Naive thymus-derived CD4-positive, alpha-beta T cell (primary cell): ENCODE measurements at places on chromosomes 11 and 22. TPM values are rescaled to one million over a fixed set of nuclear protein-coding genes. Genes with fewer than 3 reads are reported as not detected.

GRCh38 chr11:79506734-79507344, 66.0 kb upstream of the TENM4 start:
- DNase-seq: no peak

DNA sequence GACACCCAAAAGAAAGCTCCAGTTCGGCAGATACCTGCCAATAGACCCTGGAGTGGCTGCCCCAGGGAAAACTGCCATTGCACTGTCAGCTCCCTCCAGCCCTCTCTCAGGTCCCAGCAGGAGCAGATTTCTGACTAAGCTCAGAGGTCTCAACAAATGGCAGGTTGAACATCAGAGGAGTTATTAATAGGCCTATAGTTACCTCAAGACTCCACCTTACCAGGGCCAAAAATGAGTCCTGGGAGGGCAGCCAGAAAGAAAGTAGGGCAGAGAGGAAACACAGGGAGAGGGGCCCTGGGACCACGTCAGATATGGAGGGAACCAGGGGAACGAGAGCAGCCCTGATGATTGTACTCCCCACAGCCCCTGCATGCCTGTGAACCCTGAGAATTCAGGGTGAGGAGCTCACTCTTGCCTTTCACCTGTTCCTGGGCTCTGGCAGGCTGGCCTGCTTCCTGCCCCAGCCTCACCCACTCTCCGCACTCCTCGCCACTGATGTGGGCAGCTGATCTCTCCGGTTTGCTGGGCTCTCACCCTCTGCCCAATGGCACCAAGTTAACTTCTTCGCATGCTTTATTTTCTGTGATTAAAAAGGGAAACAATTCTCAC, 4.3 kb upstream of the RGL4 start:
- DNase-seq: no peak

- DNase-seq: no peak
Measured at GRCh38 chr11:108662700-108663099, 2.2 kb upstream of the DDX10 start.

GRCh38 chr22:22798232-22798616, 89.4 kb upstream of the IGLL5 start:
- no peak for DNase-seq

- DNase-seq: no peak
Measured at GRCh38 chr11:131744847-131745246, 374.4 kb downstream of the NTM start.

GRCh38 chr11:12860827-12861226, 148.3 kb upstream of the RASSF10 start:
- no peak for DNase-seq

DNA sequence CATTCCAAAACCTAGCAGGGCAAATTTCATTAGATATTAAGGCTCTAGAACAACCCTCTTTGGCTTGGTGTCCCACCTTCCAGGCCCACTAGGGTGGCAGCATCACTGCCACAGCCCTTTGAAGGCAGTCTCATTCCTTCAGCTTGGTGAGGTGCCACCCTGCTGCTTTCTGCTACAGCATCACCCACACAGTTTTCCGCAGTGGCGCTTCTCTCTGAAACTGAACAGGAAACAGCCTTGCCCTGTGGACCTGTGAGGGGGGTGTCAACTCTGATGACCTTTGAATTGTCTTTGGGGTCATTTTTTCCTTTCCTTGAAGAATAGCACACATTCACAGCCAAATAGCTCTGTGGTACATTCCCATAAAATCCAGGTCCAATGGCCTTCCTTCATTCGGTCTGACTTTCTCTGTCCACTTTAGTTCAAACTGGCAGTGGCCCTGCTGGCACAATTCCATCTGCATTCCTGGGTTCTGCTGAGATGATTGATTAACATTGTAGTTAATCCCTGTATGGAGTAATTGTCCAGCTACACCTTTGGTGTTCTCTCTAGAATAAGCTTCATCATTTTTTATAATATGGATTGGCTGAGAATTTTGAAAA, 251.9 kb upstream of the FAT3 start:
- DNase-seq: no peak

DNA sequence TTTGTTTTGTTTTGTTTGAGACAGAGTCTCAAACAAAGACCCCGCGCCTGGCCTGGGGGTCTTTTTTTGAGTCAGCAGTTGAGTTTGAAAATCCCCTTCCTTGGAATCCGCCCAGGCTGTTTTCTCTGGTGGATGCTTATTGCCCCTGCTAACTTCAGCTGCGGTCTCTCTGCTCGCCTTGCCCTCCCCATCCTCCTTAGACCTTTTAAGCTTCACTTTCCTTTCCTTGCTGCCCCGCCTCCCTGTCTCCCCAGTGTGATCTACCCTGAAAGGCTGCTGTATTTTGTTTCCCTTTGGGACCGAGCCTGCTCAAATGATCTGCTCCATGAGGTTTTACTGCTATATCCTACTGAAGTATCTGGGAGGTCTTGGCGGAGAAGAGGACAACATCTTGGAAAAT, 2.5 kb downstream of the USP18 start:
- no peak for DNase-seq

GRCh38 chr11:86355256-86355655, 19.4 kb upstream of the CCDC81 start:
- DNase-seq: no peak

DNA sequence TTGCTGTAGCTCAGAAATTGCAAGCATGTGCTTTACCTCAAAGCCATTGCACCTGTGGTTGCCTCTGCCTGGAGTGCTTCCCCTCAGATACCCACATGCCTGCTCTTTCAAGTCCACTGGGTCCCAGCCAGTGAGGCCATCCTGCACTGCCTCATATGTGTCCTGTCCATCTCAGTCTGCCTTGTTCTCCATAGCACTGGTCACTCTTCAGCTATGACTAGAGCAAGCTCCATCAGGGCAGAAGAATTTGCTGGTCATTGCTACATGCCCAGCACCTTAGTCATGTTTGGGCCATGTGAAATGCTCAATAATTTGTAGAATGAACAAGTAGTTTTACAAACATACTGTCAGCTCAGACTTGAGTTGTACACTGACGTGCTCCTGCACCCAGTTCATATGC, 64.4 kb upstream of the HORMAD2 start:
- DNase-seq: no peak

- no peak for DNase-seq
Measured at GRCh38 chr11:47202576-47202975, 12.2 kb upstream of the DDB2 start.

DNA sequence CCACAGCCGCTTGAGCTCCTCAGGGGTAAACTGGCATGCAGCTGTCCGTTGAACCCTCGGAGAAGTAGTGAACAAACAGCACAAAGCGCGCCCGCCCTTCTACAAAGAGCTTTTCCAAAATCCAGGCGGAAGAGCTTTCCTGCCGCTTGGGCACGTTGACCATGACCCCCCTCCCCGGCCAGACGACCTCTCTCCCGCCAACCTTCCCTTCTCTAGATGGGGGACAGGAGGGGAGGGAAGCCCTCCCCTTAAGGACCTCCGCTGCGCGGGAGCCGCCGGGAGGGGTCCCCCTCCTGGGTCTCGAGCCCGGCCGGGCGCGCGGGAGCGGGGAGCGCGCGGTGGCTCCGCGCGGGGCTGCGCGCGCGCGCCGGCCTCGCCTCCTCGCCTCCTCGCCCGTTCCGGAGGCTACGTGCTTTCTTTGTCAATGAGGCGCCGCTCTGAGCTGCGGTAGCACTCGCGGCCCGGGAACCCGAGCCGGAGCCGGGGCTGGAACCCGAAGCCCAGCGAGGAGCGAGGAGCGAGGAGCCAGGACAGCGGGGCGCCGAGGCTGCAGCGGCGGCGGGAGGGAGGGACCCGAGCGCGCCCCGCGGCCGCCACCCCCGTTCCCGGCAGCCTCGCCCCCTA, 118.6 kb downstream of the HIPK3 start:
- DNase-seq: no peak

GRCh38 chr11:73361953-73362776, 14.0 kb upstream of the RELT start:
- no peak for DNase-seq

DNA sequence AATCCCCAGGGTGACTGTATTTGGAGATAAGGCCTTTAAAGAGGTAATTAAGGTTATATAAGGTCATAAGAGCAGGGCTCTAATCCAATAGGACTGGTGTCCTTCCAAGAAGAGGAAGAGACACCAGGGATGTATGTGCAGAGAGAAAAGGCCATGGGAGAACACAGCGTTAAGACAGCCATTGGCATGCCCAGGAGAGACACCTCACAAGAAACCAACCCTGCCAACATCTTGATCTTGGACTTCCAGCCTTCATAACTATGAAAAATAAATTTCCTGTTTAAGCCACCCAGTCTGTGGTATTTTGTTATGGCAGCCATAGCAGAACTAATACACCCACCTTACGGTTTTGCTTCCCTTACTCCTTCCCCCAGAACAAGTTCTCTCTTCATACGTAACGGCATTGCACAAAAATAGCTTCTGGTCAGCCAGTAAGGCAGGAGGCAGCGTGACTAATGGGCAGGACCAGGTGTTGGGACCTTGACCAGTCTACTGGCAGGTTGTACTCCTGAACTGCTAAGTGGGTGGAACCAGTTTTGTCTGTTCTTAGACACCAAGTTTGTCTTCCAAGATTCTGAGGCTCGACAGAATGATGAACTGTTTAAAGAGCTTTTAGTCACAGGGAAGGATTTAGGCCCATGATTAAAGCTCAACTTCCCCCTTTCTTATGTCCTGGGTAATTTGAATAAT, 31.9 kb upstream of the UPB1 start:
- DNase-seq: no peak

GRCh38 chr11:68927280-68928135, 23.8 kb downstream of the IGHMBP2 start:
- no peak for DNase-seq

- no peak for DNase-seq
Measured at GRCh38 chr22:20974336-20974955, 7.4 kb downstream of the AIFM3 start.

- DNase-seq: no peak
Measured at GRCh38 chr11:1930462-1930830, 10.9 kb downstream of the TNNT3 start.

GRCh38 chr22:37930270-37930951, 23.0 kb downstream of the C22orf23 start:
- DNase-seq: no peak

DNA sequence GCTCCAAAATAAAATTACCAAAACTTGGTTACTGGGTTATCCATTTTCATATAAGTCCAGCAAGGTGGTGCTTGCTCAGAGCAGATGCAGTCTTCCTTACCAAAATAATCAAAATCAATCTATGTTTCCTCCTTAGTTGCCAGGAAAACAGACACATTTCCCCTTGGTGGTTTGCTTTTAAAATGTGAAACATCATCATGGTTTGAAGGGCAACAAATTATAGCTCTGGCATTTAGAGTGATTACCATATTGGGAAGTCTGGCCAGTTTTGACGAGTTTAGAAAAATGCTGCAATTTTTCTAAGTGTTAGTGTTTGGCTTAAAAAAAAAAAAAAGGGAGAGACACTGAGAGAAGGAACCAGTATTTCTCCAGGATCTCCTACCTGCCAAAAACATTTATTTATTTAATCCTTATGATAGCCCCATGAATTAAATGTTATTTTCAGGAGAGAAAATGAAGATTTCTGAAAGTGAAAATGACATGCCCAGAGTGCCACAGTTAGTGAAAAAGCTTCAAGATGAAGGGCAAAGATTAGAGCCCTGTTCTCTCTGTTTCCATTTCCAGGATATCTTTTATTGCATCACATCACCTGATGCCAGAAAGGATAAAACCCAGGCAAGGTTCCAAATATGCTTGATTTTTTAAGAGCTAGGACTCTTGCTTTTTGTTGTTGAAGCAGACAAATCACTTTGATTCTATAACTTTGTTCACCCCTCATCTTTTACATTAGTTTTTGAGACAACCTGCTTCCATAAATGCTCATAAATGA, 29.6 kb upstream of the TBCEL start:
- DNase-seq: no peak

- no peak for DNase-seq
Measured at GRCh38 chr11:124481365-124482323, 36.1 kb upstream of the OR8B8 start.

- no peak for DNase-seq
Measured at GRCh38 chr11:35949242-35949641, 5.4 kb downstream of the LDLRAD3 start.

GRCh38 chr11:69594481-69594880, 46.5 kb upstream of the CCND1 start:
- no peak for DNase-seq

DNA sequence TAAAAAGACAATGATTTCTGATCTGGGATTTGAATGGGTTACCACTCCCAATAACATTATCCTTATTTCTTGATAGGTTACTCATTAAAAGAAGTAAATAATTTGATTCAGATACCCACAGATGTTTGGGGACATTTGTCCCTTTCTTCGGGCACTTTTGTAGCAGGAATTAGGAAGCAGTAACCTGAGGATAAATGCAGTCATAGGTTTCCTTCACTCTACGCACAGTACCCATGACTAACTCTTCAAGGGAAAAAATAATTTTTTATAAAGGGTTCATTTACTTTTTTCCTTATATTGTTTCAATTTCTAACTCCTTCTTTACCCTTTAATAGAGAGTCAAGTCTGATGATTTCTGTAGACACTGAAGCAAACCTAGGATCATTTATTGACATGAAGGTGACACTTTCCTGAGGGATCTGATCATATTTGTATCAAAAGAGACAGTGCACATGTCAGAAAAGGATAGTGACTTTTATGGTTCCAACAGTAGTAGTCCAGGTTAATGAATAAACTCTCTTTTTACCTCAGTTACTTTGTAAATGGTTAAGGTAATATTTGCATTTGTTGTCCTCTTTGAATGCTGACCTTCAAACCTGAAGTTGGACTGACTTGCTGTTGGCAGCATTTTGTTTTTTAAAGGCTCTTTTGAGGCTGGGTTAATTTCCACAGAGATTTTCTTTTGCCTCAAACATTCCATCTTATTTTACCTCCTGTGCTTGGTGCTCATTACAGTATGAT, 1072.0 kb downstream of the LRRC4C start:
- DNase-seq: no peak

GRCh38 chr11:44140372-44140771, 44.9 kb downstream of the EXT2 start:
- DNase-seq: no peak

- DNase-seq: no peak
Measured at GRCh38 chr11:72426758-72427157, 7.6 kb downstream of the CLPB start.

MYO18B gene
- polyA plus RNA-seq: not detected

CRYBB2 gene
- polyA plus RNA-seq: not detected

MUC15 gene
- not detected for polyA plus RNA-seq

P4HA3 gene
- not detected for polyA plus RNA-seq

SEPTIN5 gene
- not detected for polyA plus RNA-seq

LGALS1 gene
- polyA plus RNA-seq: 22.9 TPM

MSANTD2 gene
- polyA plus RNA-seq: 3.8 TPM

CCDC15 gene
- 1.6 TPM for polyA plus RNA-seq

C1QTNF5 gene
- not detected for polyA plus RNA-seq

OR51E2 gene
- not detected for polyA plus RNA-seq

CREB3L1 gene
- polyA plus RNA-seq: not detected

MS4A15 gene
- polyA plus RNA-seq: not detected

SLC35E4 gene
- 0.85 TPM for polyA plus RNA-seq
